Psoas muscle (tissue), 8 donors: ENCODE measurements at places on chromosomes 7 and 10. TPM values are rescaled to one million over a fixed set of nuclear protein-coding genes. Genes with fewer than 3 reads are reported as not detected.

GRCh38 chr7:44891791-44892190 is 6.5 kb upstream of the PURB start:
- DNase-seq, result no peak

DNA sequence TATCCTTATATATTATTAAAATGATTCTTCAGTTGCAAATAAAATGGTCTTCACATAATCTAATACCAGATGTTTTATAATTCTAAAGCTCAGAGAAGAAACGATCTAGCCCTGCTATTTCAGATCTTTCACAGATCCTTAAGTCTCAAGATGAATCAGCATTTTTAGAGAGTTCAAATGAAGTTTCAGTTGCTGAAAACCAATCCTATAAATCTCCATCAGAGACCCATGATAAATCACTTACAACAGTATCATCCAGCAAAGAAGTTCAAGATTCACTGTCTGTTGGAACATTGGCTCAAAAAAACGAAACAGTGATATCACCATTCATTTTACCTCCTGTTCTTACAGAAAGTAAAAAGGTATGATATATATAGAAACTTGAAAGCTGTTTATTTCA is 137.0 kb downstream of the CCDC7 start:
- DNase-seq, result no peak

DNA sequence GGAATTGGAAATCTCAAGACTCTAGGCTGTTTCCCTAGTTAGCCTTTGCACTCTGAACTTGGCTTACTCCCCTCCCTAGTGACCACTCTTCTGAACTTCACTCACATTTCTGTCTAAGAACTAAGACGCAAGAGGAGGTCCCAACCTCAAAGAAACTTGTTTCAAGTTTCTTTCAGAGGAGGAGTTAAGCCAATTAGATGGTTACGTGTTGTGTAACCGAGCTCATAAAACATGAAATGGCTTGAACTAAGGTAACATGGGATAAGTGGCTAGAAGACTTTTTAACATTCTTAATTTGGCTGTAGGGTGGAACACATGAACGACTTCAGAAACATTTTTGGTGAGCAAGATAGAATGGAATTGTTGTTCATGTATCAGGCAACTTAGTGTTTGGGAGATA is 39.5 kb upstream of the SEC61G start:
- DNase-seq, result no peak

DNA sequence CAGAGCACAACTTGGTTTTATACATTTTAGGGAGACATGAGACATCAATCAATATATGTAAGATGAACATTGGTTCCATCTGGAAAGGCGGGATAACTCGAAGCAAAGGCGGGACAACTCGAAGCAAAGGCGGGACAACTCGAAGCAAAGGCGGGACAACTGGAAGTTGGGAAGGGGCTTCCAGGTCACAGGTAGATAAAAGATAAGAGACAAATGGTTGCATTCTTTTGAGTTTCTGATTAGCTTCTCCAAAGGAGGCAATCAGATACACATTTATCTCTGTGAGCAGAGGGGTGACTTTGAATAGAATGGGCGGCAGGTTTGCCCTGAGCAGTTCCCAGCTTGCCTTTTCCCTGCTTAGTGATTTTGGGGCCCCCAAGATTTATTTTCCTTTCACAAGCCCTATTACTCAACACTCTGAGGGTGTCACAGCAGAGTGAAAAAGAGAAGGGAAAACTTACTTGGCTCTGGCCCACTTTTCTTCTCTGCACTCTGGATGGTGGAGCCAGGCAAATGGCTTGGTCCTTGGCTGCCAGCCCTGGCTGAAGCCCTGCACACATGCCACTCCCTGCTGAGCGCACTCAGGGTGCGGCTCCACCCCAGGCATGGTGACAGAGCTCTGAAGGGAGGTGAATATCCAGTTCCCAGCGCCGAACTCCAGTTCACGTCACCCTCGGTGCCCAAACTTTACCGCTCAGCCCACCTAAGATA is 46.7 kb downstream of the PARD3 start:
- DNase-seq, result peak; percentile 91

- DNase-seq, result no peak
Measured at GRCh38 chr10:106255111-106255678, 909.3 kb downstream of the SORCS1 start.

DNA sequence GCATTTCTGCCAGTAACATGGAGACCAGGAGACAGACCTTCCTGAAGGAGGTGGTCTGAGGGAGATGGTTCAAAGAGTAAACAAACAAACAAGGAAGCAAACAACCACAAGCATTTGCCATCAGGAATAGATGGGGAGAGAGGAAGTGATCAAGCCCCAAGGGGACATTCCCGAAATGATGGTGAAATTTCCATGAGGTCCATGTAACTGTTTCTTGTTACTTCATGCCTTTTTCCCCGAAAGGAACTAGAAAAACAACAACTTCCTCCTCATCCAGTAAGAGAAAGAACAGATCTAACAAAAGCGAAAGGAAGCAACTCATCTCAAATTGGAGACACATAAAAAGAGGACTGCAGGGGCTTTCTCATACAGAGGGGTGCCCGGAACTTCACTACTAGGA is 152.5 kb upstream of the ZNF32 start:
- DNase-seq, result no peak

DNA sequence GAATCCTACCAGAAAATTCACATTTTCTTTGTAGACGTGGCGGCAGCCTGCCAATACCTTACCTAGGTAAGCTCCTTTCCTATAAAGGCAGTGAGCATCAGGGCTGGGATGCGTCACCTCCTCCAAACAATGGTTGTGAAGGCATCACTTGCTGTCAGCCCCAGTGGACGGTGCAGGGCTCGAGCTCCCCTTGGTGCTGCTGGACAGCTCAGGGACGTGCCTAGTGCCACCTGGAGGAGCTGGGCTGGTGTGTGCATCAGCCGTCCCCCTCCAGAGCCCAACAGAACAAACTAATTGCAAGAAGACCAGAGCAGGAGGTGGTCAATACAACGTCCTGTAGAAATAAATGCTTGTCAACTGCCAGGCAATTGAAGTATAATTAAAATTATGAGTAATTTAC is 517.5 kb upstream of the FOXK1 start:
- DNase-seq, result no peak

- DNase-seq, result peak; percentile 91
Measured at GRCh38 chr10:3783682-3784432, 1.2 kb downstream of the KLF6 start.

DNA sequence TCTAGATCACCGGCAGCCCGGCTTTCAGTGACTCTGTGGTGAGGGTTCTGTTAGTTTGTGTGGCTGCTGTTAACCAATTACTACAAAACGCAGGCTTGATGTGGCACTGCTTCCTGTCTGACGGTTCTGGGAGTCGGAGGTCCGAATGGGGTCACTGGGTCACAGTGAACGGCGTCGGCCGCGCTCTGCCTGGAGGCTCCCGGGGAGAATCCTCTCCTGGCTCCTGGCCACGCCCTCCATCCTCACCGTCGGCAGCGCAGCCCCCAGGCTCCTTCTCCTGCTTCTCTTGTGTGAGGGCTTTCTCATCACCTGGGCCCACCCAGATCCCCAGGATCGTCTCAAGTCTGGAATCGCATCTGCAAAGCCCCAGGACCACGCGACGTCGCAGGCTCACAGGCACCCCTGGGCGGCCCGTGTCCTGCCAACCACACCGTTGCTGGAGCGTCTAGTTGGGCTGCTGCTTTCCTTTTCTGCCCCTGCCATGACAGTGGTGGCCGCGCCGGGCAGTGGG is 31.8 kb upstream of the NKX6-2 start:
- DNase-seq, result peak; percentile 39

GRCh38 chr7:20050241-20050966 is 166.8 kb downstream of the MACC1 start:
- no peak for DNase-seq

- no peak for DNase-seq
Measured at GRCh38 chr7:154484406-154484805, 432.2 kb downstream of the DPP6 start.

DNA sequence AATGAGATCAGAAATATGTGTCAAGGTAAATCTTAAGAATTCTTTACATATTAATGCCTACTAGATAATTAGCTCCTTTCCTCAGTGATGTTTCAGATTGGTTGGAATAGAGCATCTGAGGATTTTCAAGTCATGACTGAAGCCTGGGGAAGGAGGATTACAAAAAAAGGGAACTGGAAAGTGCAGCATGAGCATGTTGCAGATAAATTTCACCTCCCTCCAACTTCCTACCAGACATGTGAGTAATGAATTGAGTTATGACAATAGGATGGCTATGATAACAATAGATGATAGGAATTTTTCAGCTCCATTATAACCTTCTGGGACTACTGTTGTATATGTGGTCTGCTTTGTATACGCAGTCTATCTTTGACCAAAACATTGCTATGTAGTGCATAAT is 104.2 kb upstream of the RAB18 start:
- DNase-seq, result no peak

DNA sequence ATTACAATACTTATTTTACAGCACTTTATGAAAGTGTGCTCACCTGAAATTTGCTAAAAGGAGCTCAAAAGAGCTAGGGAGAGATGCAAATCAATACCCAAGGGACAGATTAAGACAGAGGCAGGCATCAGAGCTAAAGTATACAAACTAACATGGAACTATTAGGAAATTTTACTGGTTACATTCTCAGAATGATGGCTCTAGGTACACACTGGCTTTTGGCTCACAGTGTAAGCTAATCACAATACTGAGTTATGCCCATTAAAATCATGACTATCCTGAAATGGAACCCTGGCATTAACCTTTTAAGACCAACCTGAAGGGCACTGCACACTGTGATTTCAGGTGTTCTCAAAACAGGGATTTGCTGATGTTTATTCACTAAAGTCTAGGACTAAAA is 98.1 kb downstream of the NT5C2 start:
- DNase-seq, result no peak

GRCh38 chr10:131574707-131575430 is 263.3 kb upstream of the TCERG1L start:
- DNase-seq, result peak; percentile 63

DNA sequence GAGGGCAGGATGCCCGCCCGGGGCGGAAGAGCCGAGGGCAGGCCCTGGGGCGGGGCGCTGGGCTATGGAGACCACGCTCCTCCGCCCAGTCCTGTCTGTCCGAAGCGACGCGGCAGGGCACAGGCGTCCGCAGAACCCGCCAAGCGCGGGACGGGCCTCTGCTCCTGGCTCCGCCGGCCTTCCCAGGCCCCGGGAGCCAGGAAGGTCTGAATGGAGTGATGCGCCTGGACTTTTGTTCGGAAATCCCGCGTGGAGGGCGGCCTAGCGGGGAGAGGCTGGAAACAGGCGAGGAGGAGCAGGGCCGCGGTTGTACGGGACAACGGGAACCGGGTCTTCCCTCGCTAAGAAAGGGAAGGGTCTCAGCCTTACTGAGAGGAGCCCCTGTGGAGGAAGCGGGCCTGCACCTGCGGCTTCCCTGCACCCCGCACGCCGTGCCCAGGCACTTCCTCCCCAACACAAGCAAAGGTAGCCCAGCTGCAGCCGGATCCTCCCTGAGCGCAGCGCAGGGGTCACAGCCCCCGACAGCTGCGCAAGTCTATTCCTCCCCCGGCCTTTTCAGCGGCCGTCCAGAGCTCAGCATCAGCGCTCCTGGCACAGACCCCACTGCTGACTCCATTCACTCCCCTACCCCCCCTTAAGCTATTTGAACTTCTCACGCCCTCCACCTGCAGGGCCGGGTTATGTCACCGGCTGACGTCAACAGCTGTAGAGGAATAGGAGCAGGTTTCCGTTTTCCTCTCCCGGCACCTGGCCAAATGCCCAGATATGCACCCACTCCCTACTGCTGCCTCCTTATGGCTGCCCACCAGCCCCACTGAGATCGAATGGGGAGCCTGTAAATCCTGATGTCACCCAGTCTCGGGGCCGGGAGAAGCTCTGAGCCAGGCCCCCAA is 143.2 kb upstream of the RET start:
- DNase-seq, result no peak

DNA sequence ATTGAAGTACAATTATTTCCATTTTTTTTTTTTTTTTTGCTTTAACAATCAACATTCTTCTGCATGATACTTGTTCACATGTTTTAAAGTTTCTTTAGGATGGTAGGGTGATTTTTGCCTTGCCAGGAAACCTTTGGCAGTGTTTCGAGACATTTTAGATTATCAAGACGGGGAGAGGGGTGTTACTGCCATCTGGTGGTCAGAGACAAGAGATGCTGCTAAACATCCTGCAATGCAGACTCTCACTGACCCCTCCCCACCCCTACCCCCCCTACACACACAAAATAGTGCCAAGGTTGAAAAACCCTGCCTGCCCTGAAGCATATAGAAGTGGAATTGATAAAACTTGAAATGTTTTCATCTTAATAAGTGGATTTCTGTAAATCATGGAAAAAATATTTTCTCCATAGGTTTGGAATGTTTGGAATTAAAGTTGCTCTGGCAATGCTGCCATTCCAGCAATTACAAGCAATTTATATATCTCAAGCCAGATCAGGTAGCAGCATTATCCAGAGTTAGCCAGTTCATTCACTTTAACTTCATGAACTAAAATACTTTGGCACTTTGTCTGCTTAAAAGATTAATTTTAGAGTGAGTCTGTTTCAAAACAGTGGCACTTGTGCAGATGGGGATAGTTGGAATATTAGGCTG is 62.1 kb downstream of the SDHAF3 start:
- no peak for DNase-seq

GRCh38 chr10:89337484-89337883 is 9.7 kb downstream of the IFIT3 start:
- no peak for DNase-seq

GRCh38 chr7:2520131-2520760 is 672 bp downstream of the LFNG start:
- DNase-seq, result peak; percentile 39

- DNase-seq, result no peak
Measured at GRCh38 chr7:149799397-149800168, 26.2 kb upstream of the ZNF467 start.

DNA sequence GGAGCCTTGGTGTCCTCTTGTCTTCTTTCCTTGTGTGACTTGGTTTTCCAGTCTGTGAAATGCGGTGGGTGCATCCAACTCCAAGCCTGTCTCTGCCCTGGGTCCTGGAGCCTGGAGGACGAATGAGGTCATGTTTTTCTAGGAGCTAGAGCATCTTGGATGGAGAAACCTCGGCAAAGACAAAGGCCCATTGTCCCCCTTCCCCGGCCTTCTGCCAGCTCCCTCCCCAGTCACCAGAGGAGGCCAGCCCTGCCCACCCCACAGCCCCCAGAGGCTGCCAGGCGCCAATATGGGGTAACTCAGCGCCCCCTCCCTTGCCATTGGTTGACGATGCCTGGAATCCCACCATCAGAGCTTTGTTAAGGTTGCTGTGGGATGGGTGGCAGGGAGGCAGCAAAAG is 40.4 kb downstream of the KCTD7 start:
- DNase-seq, result no peak

The OR9A2 gene
- total RNA-seq, result not detected

The OPN4 gene
- total RNA-seq, result 0.12 TPM

The SKIDA1 gene
- total RNA-seq, result 0.15 TPM

The JCAD gene
- 22.5 TPM for total RNA-seq

The CPXM2 gene
- 3.7 TPM for total RNA-seq

The TMEM184A gene
- total RNA-seq, result 3.0 TPM

The LOXL4 gene
- 5.7 TPM for total RNA-seq

The ANKRD7 gene
- total RNA-seq, result 0.40 TPM

The LDB3 gene
- 647 TPM for total RNA-seq
